Stimulated activated CD8-positive, alpha-beta memory T cell treated with anti-CD3 and anti-CD28 coated beads, Interleukin-4, amount 100 ng/mL, for 4 hours (primary cell): ENCODE measurements at places on chromosomes 12 and 14.

GRCh38 chr12:107662484-107662883, 23.1 kb upstream of the PWP1 start:
- no peak for DNase-seq

DNA sequence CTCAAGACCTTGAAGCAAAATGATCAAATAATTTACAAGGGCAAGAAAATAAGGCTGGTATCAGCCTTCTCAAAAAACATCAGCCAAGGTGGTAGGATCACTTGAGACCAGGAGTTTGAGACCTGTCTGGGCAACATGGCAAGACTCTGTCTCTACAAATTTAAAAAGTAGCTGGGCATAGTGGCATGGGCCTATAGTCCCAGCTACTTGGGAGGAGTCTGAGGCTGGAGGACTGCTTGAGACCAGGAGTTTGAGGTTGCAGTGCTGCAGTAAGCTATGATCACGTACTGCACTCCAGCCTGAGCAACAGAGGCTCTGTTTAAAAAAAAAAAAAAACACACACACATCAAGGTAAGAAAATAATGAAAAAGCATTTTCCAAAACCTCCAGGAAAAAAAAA, 22.1 kb downstream of the SEC23A start:
- no peak for DNase-seq

- no peak for DNase-seq
These were observed 98.4 kb downstream of the BCAT1 start for GRCh38 chr12:24850496-24850895.

DNA sequence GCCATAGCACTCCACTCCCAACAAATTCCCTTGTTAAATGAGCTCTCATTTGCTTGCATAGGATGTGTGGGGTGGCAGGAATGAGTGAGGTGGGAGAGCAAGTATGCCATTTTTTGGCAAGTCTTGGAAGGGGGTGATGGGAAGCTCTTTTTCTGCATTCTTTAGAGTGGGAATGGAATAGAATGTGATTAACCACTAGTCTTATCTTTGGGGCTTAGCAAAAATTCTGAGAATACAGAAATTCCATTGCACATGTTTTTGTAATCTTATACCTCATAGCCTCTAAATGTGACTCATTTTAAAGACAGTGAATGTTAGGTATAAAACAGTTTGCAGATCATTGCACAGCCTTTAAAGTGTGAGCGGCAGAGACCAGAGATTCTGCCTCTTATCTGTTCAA, 28.4 kb upstream of the NEDD1 start:
- DNase-seq = no peak

GRCh38 chr12:100221523-100221922, 20.9 kb downstream of the ACTR6 start:
- no peak for DNase-seq

GRCh38 chr12:57236925-57237595, 7.5 kb downstream of the SHMT2 start:
- no peak for DNase-seq

GRCh38 chr14:85461432-85462133, 68.4 kb upstream of the FLRT2 start:
- no peak for DNase-seq

GRCh38 chr12:78871566-78871965, 7.0 kb downstream of the SYT1 start:
- DNase-seq = no peak

DNA sequence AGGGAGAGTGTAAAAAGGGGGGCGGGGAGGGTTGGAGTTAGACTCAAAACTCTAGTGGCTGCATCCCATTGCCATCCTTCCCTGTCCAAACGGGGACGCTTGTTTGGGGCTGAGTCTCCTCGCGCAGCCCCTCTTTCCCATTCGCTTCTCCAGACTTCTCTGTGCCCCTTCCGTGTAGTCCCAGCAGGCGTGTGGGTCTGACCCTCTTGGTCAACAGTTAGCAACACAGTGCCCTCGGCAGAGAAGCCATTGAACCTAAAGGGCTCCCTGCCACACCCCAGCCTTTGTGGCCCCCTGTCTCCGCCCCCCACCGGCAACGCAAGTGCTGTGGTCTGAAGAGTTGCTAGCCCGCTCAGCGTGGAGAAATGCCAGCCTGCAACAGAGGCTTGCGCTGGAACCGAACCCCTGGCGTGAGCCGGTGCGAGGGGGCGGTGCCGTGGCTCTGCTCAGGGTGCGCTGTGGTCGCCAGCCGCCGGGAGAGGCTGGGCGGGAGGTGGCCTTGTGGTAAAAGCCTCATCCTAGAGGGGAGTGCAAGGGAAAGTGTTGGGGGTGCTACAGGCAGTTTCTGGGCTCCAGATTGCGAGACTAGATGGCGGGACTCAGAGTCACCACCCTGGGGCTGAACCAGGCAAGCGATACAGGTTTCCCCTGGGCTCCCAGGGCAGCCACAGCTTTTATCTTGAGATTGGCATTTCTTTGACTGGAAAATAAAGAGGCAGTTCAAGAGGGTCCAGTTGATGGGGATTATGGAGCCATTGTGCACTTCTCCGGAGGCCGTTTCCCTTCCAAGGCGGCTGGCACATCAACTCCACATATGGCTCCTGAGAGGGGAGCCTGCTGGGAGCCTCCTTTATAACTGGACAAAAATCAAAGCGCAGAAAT, 2.1 kb downstream of the PLXNC1 start:
- no peak for DNase-seq

DNA sequence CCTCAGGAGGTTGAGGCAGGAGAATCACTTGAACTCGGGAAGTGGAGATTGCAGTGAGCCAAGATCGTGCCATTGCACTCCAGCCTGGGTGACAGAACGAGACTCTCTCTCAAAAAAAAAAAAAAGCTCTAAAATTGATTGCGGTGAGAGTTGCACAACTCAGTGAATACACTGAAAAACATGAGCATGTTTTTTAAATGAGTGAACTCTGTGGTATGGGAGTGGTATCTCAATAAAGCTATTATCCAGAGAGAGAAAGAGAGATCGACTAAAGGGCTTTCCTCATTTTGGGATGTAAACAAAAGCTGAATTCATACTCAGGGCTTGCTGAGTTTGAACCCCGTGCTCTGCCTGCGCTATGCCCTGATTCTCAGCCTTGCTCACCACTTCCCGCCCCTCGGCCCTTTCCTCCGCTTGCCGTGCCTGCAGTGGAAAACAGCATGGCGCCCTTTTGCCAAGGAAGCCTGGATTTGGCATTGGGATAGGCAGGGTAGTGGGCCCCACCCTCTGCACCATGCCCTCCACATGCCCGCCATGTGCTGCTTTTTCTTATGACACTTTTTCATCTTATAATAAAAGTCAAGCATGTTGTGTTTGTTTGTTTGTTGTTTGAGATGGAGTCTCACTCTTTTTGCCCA, 102.5 kb downstream of the LGMN start:
- DNase-seq = no peak

DNA sequence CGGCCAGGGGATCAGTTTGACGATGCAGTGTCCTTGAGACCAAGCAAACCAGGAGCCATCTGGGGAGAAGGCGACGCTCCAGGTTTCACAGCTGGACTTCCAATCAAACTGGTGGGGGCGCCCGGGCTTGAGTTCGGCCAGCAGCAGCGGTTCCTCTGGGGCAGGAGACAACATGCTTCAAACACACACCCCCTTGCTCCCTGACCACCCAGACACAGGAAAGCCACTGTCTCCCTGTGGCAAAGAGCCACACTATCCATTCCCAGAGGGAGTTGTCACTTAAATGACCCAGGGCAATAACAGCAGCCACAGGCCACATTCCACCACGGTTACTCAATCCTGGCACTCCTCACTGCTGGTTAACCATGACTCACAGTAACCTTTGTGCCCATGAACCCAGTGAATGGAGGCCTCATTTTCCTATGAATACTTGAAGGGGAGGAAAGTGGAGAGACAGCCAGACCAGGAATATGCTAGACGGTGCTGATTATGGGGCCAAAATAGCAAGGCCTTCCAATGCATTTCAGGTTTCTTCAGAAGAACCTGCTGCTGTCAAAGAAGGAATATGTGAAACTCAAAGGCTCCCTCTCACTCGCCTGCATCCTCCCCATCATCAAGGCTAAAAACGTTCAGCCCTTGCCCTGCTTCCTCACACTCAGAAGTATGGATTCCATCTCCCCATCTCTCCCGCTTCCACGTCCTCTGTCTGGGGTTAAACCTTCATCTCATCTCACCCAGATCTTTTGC, 8.5 kb downstream of the WSB2 start:
- DNase-seq = no peak

GRCh38 chr12:95805864-95806671, 15.5 kb upstream of the NTN4 start:
- DNase-seq = no peak

DNA sequence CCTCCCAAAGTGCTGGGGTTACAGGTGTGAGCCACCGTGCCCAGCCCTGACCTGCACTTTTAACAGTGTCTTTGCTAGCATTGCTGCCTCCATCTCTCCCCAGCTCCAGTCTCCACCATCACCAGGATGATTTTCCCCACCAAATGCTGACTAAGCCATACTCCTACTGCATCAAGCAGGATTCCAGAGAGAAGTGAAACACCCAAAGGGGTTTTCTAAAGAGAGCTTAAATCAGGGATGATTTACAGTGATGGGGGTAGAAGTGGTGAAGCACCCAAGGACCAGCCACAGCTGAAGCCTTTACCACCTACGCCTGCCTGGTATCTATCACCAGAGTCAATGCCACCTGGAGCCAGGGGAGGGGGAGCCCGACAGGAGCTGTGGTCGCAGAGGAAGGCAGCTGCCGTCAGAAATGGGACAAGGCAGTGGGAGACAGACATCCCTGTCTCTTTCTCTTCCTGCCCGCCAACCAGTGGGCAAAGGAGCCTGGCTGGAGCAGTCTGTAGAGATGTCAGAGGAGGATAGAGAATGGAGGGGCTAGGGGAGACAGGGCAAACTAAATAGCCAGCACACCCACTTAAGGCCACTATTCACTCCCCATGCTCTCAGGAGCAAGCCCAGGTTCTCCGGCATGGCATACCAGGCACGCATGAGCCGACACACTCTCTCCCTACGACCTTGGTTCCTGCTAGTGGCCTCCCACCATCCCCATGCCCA, 22.4 kb upstream of the CD9 start:
- no peak for DNase-seq

GRCh38 chr12:19018302-19018970, 111.1 kb upstream of the PLEKHA5 start:
- DNase-seq = no peak

GRCh38 chr12:48999371-49000131, at the start of gene DDN:
Gene DDN, minus strand, starts transcription at chr12:48999375. Its CDS starts 88 bp downstream, at chr12:48999287.
- no peak for DNase-seq

DNA sequence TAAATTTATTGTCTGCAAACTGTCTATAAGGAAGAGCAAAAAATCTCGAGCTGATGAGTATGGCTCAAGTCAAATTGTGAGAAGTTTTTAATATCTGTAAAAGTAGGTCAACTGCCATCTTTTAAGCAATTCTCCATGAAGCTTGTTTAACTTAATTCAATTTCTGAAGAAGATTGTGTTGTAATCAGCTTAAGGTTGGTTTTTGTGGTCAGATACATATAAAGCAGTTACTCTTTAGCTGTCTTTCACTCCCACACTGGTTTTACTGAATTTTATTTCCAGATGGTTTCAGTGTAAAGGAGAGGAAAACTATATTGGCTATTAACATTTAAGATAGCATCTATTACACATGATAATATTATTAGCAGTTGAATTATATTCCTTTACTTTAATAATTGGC, 1165.1 kb downstream of the SLC16A7 start:
- no peak for DNase-seq

DNA sequence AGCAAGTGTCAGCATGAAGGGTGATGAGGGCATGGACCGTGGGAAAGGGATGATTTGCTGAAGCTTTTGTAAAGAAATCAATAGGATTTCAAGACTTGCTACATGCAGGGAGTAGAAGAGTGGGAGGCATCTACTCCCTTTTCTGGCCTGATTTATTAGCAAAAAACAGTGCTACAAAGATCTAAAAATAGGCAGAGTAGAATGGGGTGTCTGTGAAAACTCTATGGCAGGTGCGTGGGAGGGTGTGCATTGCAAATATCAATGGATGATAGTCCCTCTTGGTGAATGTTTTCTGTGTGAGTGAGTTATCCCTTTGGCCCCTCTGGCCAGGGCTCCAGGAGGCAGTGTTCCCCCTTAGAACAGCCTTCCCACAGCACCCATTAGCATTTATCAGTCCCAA, 139.0 kb downstream of the SMOC1 start:
- no peak for DNase-seq

DNA sequence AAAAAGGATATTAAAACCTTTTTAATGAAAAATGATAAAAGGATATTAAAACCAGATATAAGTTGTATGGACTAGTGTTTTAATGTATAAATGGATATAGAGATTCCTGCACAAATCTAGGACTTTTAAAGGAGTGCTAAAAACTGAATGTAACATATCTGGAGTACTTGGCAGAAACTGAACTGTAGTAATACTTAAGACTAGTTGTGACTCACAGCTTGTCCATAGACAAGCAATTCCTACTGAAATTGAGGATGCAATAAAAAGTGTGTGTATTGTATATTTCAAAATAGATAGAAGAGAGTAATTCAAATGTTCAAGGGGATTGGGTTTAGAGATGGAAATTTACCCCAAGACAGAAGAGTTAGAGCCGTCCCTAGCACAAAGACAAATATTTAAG, 59.6 kb downstream of the FBXO33 start:
- no peak for DNase-seq

DNA sequence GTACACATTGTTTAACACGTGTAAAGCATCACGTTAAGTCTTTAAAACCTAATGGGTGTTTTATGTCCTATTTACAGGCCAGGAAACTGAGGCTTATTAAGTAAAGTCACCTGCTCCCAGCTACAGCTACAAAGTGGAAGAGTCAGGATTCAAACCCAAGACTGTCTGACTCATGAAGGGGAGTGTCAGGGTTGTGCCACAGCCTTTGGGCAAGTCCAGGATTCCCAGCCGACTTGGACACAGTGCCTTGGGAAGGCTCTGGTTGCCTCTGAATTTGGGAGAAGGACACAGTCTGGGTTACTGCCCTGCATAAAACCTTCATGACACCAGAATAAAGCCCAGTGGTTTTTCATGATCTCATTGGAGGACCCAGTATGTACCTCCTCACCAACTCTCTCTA, 7.3 kb downstream of the RNU4-2 start:
- DNase-seq = no peak

- no peak for DNase-seq
These were observed 11.8 kb downstream of the ALG10B start for GRCh38 chr12:38328306-38328895.

GRCh38 chr12:116626153-116626552, 67.0 kb downstream of the MAP1LC3B2 start:
- no peak for DNase-seq

- DNase-seq = no peak
These were observed 1.5 kb upstream of the SLC25A47 start for GRCh38 chr14:100321473-100322137.

GRCh38 chr14:42633504-42634095, 1026.9 kb downstream of the LRFN5 start:
- no peak for DNase-seq

- DNase-seq = no peak
These were observed 14.5 kb upstream of the CERS5 start for GRCh38 chr12:50181691-50182090.

DNA sequence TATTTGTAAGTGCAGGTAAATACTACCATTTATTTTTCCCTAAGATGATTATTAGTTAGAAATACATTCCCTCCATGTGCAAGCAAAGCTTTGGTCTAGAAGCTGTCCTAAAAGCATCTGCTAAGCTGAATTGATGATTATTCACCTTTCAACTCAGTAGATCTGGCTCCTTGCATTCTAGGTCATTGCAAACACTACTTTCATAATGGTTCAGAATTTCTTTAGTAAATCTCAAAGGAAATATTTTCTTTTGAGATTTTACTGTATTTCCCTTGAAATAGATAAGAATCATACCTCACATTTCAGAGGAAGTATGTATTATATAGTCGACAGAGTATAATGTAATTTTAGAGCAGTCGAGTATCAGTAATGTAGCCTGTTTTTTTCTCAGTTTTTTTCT, 2.4 kb downstream of the ETNK1 start:
- DNase-seq = no peak
